ENCODE measurements at places on chromosomes 6 and 20.

DNA sequence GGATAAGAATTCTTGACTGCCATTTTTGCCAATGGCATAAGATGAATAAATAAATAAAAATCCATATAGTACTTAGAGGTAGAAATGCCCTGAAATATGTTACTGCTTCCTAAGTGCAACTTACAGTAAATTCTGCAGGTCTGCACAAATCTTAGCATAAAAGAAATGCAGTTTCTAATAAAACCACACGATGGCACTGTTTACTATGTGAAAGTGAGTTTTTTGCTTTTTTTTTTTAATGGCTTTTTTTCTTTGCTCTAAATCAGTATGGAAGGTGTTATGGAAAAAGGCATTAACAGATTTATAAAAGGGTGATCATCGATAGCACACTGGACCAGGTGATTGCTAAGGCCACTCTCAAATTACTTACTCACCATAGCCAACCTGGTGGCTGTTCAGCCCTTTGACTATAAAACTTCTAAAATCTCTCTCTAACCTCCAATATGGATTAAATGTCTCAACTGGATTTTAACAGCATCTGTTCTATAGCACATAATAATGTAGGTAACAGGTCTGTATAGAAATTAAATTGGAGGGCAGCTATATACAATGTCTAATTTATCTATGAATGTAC lies 45.8 kb downstream of the AHI1 start:
- no peak for DNase-seq
- H3K27ac ChIP-seq, result no peak overlapping the region
- H3K36me3 ChIP-seq, result peaks cover 70% of the 10 kb centered on the region
- H3K27me3 ChIP-seq, result no peaks in the 10 kb centered on the region
- no peak overlapping the region for H3K4me3 ChIP-seq

DNA sequence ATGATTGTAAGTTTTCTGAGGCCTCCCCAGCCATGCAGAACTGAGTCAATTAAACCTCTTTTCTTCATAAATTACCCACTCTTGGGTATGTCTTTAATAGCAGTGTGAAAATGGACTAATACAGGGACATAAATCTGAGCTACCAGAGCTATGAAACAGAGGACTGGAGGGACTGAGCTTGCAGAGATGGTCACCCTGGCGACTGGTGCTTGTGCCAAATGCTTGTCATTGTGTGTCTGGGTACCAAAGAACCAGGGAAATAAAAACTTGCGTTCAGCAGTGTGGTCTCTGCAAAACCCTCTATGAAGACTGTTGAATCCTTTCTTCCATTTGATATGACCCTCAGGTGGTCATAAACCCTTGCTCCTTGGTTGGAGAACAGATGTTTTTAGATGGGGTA lies 105.1 kb upstream of the PRL start:
- no peaks in the 10 kb centered on the region for H3K4me1 ChIP-seq
- DNase-seq, result no peak
- no peak overlapping the region for H3K4me3 ChIP-seq
- no peaks in the 10 kb centered on the region for H3K27me3 ChIP-seq
- no peak overlapping the region for H3K27ac ChIP-seq

GRCh38 chr6:168179133-168179532 lies 100.1 kb upstream of the FRMD1 start:
- H3K4me3 ChIP-seq, result no peak overlapping the region
- no peaks in the 10 kb centered on the region for H3K4me1 ChIP-seq
- H3K27me3 ChIP-seq, result peaks cover 8% of the 10 kb centered on the region
- DNase-seq, result no peak

DNA sequence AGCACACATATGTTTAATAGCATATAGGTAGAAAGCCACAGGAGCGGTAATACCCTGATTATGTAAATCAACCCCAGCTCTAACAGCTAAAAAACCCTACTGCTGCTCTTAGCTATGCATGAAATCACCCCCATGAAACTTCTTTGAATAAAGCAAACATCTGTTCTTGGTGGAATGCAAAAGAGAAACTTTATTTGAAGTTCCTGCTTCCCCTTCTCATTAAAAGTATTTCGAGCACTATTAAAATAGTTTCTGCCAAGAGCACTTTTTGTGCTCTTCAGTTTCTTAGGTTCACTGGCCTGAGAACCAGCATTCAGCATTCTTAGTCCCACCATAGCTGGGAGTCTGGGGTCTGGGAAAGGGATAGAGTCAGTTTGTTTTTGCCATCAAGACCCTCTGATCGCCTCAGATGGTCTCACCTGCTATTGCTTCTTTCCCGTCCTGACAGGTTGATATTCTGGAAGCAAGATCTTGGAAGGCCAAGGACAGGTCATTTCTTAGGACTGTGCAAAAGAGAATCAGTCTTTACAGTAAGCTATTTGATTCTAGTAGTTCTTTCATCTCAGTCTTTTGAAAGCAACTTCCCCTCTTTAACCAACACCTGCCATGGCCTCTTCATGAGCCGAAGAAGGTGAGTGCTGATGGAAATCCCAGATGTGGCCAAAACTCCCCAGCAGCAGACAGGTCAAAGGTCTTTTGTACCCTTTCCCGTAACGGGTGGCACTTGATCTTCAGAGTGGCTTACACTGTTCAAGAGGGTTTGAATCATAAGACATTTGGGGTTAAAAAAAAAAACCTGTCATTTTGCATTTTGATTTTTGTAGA lies 76.5 kb upstream of the TMEM170B start:
- no peaks in the 10 kb centered on the region for H3K27me3 ChIP-seq
- H3K4me1 ChIP-seq, result peaks cover 35% of the 10 kb centered on the region
- peak overlapping the region; percentile 63 for H3K4me3 ChIP-seq
- peak overlapping the region; percentile 91 for H3K27ac ChIP-seq
- no peaks in the 10 kb centered on the region for H3K36me3 ChIP-seq
- no peak for DNase-seq

DNA sequence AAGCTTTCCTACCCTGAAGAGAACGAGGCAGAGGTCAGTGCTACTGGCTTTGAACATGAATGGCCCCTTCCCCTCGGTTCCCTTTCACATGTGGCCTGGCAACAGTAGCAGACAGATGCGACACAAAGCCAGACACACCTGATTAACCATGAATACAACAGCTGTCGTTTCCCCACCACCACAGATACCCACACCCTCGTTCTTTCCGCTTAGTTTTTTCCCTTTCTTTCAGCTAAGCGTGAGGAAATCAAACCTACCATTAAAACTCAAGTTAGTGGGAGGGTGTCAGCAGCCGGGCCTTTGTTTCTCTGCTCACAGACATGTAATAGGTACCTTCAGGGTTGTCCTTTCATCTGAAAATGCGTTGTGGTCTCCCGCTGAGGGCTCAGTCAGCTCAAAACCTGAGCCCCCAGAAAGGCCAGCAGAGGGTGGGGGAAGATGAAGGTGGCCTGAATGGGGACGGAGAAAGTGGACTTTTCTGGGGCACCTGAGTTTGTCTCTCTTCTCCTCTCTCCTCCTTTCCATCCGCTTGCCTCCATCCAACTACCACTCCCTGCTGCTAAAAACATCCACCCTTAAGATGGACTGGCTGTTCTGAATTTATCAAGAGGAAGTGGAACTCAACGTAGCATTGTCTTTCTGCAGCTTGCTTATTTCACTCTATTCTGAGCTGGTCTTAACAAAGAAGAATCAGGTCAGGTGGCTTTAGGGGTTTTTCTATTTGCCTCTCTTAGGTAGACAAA lies 516.6 kb upstream of the JARID2 start:
- H3K27ac ChIP-seq, result peak overlapping the region; percentile 97
- H3K36me3 ChIP-seq, result peaks cover 37% of the 10 kb centered on the region
- peaks cover 83% of the 10 kb centered on the region for H3K4me1 ChIP-seq
- peak overlapping the region; percentile 36 for H3K4me3 ChIP-seq
- no peaks in the 10 kb centered on the region for H3K27me3 ChIP-seq

- no peak overlapping the region for H3K4me3 ChIP-seq
- no peak overlapping the region for H3K27ac ChIP-seq
- H3K27me3 ChIP-seq, result peaks cover 16% of the 10 kb centered on the region
- peaks cover 3% of the 10 kb centered on the region for H3K4me1 ChIP-seq
- H3K36me3 ChIP-seq, result no peaks in the 10 kb centered on the region
Observed at GRCh38 chr20:2168946-2169345, 67.3 kb downstream of the STK35 start.

DNA sequence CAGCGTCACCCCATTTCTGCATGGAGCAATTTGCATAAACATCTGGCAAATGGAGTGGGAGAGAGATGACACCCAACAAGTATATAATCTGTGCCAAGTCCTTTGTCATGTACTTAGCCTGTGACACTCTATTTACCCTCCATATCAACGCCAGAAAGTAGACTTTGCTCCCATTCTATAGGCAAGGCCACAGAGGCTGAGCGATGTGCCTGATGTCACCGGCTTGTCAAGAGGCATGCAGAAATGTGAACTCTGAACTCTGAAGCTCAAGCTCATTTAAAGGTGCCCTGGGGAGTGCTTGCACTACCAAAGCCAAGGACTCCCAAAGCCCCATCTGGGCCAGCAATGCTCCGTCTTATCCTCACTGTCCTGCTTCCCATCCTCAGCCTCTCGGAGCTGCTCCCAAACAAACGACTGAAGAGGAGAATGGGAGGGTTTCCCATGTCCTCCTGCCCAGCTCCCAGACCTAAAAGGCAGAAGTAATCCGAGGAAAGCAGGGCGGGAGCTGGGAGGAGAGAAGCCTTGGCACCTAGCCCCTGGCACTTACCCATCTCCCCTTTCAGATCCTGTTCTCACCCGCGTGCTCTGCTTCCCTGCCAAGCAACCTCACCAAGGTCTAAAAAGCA lies 9.2 kb downstream of the CPNE5 start:
- H3K27me3 ChIP-seq, result peaks cover 7% of the 10 kb centered on the region
- no peak overlapping the region for H3K4me3 ChIP-seq
- H3K4me1 ChIP-seq, result peaks cover 9% of the 10 kb centered on the region
- H3K36me3 ChIP-seq, result no peaks in the 10 kb centered on the region

GRCh38 chr6:84082689-84083265 lies 49.2 kb downstream of the MRAP2 start:
- peaks cover 6% of the 10 kb centered on the region for H3K27me3 ChIP-seq

DNA sequence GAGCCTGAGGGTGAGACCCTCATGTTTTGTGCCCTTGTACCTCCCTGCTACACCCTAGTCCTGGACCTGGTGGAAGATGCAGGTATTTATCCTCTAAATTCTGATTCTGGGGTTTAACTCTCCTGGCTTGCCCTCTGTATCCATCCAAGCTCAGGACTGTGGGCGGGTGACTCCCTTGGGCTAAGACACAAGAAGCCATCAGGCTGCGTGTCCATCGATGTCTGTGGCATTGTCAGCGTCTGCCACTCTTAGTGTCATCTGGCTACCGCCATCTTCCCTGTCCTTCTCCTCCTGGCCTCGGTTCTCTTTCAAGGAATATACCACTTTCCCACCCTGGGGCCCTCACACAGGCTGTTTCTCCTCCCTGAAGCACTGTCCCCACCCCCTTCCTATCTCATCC lies 28.9 kb upstream of the BLCAP start:
- H3K27ac ChIP-seq, result no peak overlapping the region
- H3K4me3 ChIP-seq, result no peak overlapping the region
- peaks cover 7% of the 10 kb centered on the region for H3K27me3 ChIP-seq
- H3K36me3 ChIP-seq, result no peaks in the 10 kb centered on the region
- no peak for DNase-seq

GRCh38 chr6:38673397-38674165 lies 29.4 kb downstream of the GLO1 start:
- H3K27me3 ChIP-seq, result no peaks in the 10 kb centered on the region
- no peak overlapping the region for H3K4me3 ChIP-seq
- H3K4me1 ChIP-seq, result peaks cover 46% of the 10 kb centered on the region
- H3K27ac ChIP-seq, result peak overlapping the region; percentile 82
- DNase-seq, result no peak

- no peaks in the 10 kb centered on the region for H3K36me3 ChIP-seq
- H3K4me3 ChIP-seq, result no peak overlapping the region
- H3K27ac ChIP-seq, result no peak overlapping the region
- peaks cover 54% of the 10 kb centered on the region for H3K27me3 ChIP-seq
- no peak for DNase-seq
- no peaks in the 10 kb centered on the region for H3K4me1 ChIP-seq
Observed at GRCh38 chr20:56636716-56637115, 7.6 kb downstream of the TFAP2C start.

DNA sequence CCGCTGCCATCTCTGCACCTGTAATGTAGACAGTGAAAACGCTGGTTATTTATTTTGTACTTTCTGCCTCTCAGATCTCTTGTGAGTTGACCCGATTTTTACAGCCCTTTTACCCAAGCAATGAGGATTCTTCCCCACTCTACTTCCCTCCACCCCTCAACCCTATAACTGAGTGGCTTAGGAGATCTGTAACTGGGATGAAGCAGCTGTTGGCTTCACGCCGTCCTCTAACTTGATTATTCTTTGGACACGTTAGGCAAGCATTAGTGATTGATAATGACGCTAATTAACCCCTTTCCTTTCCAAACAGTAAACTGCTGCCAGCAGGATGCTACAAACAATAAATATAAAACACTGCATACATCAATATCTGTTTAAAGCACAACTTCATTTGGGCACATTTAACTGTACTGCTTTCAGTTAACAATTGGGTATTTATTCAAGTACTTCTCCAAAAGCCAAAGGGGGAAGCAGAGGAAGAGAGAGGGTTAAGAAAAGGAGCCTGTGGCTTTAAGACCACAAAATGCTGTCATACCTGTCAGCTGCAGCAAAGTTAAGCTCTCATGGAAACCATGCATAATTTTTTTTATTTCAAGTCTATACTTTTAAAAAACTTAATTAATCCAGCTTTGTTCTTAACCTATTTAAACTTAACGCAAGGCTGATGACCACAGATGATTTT lies 21.2 kb downstream of the TFAP2A start:
- H3K4me1 ChIP-seq, result peaks cover 2% of the 10 kb centered on the region
- DNase-seq, result no peak
- no peak overlapping the region for H3K27ac ChIP-seq
- H3K4me3 ChIP-seq, result no peak overlapping the region
- no peaks in the 10 kb centered on the region for H3K36me3 ChIP-seq

GRCh38 chr6:10972196-10972595 lies 71.9 kb downstream of the ELOVL2 start:
- H3K4me3 ChIP-seq, result no peak overlapping the region
- H3K27me3 ChIP-seq, result peaks cover 3% of the 10 kb centered on the region
- H3K36me3 ChIP-seq, result no peaks in the 10 kb centered on the region
- no peaks in the 10 kb centered on the region for H3K4me1 ChIP-seq

DNA sequence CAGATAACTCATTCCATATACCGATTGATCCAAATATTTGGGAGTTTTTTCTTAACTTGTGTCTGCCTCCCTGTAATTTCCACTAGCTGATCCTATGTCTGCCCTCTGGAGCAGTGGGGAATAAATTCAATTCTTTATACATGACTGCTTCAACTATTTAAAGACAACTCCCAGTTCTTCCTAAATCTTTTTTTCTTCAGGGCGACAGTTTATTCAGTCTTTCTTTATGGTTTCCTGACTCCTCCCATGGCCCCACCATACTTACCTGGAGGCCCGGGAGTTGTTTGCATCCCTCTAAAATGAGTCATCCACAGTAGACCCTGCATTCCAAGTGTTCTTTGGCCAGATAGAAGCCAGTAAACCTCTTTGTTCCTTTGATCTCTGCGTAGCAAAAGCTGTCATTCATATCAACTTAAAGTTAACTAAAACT lies 73.6 kb downstream of the LCA5 start:
- H3K4me3 ChIP-seq, result no peak overlapping the region
- no peaks in the 10 kb centered on the region for H3K36me3 ChIP-seq
- no peaks in the 10 kb centered on the region for H3K4me1 ChIP-seq
- H3K27ac ChIP-seq, result no peak overlapping the region
- H3K27me3 ChIP-seq, result peaks cover 17% of the 10 kb centered on the region

- peaks cover 56% of the 10 kb centered on the region for H3K27me3 ChIP-seq
- no peak overlapping the region for H3K27ac ChIP-seq
- no peak overlapping the region for H3K4me3 ChIP-seq
- no peak for DNase-seq
Observed at GRCh38 chr20:2032168-2032567, 38.3 kb upstream of the PDYN start.

- H3K36me3 ChIP-seq, result peaks cover 90% of the 10 kb centered on the region
- peaks cover 38% of the 10 kb centered on the region for H3K4me1 ChIP-seq
- no peak overlapping the region for H3K4me3 ChIP-seq
- DNase-seq, result no peak
- no peak overlapping the region for H3K27ac ChIP-seq
- H3K27me3 ChIP-seq, result no peaks in the 10 kb centered on the region
Observed at GRCh38 chr6:158713469-158713868, 63.6 kb downstream of the SYTL3 start.

All from activated T-cell treated with anti-CD3 and anti-CD28 coated beads, Interleukin-2, amount 50 U/mL, for 24 hours (primary cell).